ENCODE measurements at places on chromosomes 16 and 17. TPM values are rescaled to one million over a fixed set of nuclear protein-coding genes. Genes with fewer than 3 reads are reported as not detected.

DNA sequence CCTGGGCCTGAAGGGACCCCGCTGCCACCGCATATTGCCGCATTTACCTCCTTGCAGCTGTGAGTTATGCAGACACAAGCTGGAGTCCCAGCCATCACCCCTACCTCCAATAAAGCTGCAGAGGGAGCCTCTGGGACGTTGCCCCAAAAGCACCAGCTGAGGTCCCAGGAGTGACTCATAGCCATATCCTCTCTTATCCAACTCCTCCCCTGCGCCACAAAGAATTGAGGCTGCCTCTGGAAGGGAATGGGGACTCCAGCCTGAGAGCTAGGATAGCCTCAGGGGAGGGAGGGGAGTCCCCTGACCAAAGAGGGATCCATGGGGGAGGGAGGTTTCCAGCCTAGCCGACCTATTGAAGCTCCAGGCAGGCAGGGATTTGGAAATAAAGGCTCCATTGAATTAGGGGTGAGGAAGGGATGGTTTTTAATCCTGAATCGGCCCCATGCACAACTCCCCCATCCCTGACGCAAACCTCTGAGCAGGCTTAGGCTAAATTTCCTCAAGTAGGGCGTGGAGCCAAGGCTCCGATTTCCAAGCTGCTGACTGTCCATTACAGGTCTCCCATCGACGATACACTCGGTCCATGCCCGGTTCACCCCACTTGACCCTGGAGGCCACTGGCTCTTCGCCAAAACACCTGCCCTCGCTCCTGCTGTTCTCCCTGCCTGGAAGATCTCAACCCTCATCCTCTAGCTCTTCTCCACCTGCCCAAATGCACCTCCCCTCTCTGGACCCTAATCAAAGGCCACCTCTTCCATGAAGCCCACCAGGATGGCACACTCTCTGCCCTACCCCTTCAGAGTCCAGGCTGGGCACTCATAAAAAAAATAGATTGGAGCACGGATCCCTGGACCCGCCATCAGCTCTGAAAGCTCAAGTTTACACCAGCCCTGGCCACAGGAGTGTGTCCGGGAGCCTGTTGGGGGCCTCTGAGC is 27.5 kb downstream of the PIMREG start:
- peak; percentile 74 for DNase-seq

DNA sequence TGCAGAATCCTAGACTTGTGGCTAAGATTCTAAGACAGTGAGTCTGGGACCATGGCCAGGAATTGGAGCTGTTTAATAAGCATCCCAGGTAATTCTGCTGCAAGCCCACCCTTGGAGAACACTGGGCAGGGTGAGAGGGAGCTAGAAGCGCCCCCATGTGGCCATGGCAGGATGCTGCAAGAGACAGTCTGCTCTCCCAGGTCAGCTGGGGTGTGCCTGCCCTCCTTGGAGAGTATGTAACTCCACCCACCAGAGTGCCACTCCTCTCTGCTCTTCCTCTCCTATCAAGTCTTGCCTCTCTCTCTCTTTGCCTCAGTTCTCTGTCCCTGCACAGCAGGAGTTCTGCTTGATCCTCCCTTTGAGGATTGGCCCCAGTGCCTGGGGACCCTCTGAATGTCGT is 14.9 kb downstream of the RCVRN start:
- DNase-seq: peak; percentile 77

DNA sequence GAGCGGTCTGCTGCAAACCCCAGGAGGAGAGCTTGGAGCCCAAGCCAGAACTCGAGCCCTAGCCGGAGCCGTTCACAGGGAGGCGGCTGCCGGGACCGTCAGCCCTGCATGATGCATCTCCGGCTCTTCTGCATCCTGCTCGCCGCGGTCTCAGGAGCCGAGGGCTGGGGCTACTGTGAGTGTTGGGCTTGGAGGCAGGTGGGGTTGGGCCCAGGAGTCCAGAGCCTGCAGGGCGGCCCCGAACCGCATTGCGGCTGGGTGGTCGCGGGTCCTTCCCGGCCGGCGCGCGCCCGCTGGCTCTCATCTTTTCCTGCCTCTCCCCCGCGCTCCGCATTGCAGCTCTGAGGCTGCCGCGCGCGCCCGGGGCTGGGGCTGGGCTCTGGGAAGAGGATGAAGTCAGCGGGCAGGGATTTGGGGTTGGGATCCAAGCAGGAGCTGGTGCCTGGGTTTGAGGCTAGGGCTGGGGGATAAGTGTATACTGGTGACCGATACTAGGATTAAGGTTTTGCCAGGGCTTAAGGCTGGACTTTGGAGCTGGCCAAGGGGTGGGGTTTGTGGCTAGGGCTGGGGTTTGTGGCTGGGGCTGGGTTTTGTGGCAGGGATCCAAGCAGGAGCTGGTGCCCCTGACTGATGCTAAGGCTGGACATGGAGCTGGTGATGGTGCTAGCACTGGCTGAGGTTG is 532 bp downstream of the CNTNAP1 start:
- DNase-seq: no peak

DNA sequence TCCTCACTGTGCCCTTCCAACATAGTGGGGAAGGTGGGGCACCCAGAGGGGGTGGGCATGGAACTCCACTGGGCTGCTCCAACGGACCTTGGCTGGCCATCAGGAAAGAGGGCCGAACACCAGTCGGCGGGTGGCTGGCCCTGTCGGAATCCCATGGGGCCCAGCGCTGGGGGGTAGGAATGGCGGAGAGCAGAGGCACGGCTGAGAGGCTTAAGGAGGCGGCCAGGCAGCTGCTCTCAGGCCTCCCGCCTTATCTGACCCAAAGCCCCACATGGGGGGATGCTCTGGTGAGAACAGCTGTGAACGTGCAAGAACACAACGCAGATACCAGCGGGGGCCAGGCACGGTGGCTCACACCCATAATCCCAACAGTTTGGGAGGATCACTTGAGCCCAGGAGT is 4.4 kb upstream of the MYO1C start:
- DNase-seq: no peak

DNA sequence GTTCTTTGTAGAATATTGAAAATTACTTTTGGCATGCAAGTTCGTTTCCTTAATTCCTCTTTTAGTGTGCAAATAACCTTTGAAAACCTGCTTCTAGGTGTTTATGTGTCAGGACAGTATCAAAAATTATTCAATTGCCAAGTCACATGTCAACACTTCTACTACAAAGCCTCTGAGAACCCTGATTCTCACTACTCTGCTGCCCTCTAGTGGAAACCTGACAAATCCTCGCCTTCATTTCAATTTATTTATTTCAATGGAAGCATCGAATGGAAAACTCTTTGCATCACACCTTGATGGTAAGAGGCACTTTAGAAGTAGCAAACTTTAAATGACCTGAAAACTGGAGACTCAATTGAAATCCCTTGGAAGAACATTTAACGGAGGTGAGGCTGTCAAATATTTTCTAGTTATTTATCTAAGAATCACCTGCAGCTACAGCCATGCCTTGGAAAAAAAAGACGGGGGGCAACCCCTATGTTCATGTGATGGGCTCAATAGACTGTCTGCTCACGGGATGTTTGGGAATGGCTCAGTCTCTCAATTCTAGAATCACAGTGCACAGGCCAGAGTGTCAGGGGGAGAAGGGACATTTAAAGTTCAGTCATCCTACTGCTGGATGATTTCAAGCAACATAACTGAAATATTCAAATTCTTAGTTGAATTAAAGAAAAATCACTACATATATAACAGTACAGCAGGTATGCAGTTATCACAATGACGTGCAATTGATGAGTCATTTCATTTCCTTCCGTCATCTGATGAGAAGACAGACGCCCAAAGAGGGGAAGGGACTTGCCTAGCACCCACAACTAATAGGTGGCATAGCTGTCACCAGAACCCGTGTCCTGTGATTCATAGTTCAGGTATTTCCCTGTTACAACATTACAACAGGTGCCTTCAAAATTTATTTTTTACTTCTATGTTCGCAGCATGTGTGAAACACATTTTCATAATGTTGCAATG is 563.9 kb downstream of the TOX3 start:
- peak; percentile 75 for DNase-seq

GRCh38 chr16:3389663-3390338 is 11.0 kb downstream of the ZSCAN32 start:
- no peak for DNase-seq

DNA sequence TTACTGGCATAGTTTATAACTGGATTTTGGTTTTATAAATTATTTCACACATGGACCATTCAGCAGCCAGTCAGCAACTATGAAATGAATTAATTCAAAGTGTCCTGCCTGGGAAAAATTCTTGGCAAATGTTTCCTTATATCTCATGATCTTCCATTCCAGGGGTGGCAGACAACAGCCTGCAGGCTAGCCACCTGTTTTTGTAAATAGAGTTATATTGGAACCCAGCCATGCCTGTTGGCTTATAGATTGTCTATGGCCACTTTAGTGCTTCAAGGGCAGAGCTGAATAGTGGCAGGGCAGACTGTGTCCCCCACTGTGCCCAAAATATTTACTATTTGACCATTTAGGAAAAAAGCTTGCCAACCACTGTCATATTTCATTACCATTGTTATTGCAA is 613.7 kb downstream of the TMEM114 start:
- no peak for DNase-seq

- no peak for DNase-seq
These were observed 66.4 kb downstream of the CEP95 start for GRCh38 chr17:64573214-64573613.

GRCh38 chr16:85709766-85710585 is 21.2 kb upstream of the GINS2 start:
- no peak for DNase-seq

GRCh38 chr16:89936508-89936907 is 12.0 kb upstream of the DEF8 start:
- no peak for DNase-seq

DNA sequence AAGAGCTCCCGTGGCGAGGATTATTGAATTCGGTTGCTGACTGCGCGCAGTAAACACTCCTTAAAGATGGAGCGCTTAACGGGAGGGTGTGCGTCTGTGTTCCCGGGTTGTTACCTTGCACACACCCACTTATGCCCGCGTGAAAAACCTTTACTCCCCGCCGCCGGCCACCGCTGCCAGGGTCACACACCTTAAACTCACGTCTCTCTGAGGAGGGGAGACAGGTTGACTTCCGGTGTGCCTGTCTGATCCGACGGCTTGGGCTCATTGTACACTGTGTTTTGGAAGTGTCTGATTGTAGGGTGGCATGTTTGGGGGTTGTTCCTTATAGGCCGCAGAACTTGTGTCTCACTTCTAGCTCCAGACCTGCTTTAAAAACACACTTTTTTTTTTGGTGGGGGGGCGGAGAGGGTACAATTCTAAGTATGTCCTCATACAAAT is 66.8 kb downstream of the KPNA2 start:
- DNase-seq: no peak

- peak; percentile 53 for DNase-seq
These were observed 60.1 kb upstream of the TMEM132E start for GRCh38 chr17:34519282-34519681.

- DNase-seq: no peak
These were observed 2.6 kb downstream of the CDK5RAP3 start for GRCh38 chr17:47973541-47973940.

- DNase-seq: no peak
These were observed at the start of gene HSD17B2 for GRCh38 chr16:82034981-82035612. HSD17B2 (plus strand) TSS chr16:82035253; CDS start chr16:82035425, 172 bp downstream.

DNA sequence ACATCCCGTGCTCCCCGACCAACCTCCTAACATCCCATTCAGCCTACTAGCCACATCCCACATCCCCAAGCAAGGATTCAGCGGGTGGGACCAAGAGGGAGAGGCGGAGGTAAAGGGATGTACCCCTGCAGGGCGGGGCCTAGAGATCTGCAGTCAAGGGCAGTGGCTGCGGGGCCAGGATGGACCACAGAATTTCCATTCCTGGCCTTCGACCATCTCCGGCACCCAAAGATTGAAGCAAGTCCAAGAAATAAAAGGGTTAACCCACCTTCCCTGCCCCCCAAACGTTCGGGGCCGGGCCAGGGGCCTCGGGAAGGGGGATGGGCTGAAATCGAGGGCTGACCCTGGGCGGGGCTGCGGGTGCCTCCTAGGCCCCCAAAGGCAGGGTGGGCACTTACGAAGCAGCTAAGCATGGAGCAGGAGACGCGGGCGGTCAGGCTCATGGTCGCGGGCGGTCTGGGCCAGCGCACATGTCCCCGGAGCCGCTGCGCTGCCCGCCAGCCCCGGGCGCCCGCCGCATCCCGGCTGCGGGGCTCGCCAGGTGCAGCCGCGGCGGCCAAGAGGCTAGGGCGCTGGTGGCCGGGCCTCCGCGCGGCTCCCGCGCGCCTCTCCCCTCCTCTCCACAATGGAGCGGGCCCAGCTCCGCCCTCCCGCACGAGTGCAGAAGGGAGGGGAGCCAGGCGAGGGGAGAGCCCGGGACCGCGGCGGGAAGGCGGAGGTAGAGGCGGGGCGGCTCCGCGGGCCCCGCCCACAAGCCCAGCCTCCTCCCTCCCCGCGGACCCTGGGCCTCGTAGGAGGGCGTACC is at the start of gene MTMR4:
Gene MTMR4 (minus strand): TSS at position 674 of the 805 bp plus-strand sequence. CDS start 231 bp downstream, at position 443.
- DNase-seq: peak; percentile 83

DNA sequence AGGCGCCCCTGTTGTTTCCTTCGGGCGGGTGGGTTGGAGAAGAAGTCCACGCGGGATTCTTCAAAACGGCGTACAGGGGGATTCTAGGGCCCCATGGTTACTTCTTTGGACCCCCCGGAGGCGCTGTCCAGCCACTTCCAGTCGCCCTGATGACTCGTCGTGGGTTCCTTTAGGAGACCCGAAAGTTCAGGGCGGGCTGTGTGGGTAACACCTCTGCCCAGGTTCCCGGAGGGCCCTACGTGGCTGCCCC is 716 bp upstream of the HIC1 start:
- DNase-seq: no peak

- no peak for DNase-seq
These were observed 228.5 kb downstream of the TOX3 start for GRCh38 chr16:52318302-52319009.

PERCC1 gene
- not detected for total RNA-seq

PRR11 gene
- total RNA-seq: 22.9 TPM

METRN gene
- 138 TPM for total RNA-seq

TAT gene
- total RNA-seq: not detected

CBLN1 gene
- 0.08 TPM for total RNA-seq

PDIA2 gene
- 0.34 TPM for total RNA-seq

ITGB4 gene
- 0.05 TPM for total RNA-seq

CACNG1 gene
- not detected for total RNA-seq

SPNS3 gene
- total RNA-seq: not detected
